Stimulated activated CD4-positive, alpha-beta T cell treated with anti-CD3 and anti-CD28 coated beads, Interleukin-12 subunit alpha, Interleukin-12 subunit beta, amount 100 ng/mL, for 4 hours (primary cell): ENCODE measurements at places on chromosomes 11 and 22.

DNA sequence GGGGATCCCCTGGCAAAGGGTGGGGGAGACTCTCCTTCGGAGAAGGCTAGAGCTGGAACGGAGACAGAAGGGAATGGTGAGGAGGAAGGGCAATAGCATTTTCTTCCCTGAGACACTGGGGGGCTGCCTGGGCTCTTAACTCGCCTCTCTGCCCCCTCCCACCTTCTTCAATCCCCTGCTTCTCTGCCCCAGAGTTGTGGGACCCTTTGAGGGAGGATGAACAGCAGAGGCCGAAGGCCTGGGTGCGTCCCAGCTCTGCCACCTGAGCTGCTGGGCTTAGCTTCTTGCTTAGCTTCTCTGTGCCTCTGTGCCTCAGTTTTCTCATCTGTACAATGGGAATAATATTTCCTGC is 72.4 kb downstream of the RTL6 start:
- DNase-seq, result no peak

DNA sequence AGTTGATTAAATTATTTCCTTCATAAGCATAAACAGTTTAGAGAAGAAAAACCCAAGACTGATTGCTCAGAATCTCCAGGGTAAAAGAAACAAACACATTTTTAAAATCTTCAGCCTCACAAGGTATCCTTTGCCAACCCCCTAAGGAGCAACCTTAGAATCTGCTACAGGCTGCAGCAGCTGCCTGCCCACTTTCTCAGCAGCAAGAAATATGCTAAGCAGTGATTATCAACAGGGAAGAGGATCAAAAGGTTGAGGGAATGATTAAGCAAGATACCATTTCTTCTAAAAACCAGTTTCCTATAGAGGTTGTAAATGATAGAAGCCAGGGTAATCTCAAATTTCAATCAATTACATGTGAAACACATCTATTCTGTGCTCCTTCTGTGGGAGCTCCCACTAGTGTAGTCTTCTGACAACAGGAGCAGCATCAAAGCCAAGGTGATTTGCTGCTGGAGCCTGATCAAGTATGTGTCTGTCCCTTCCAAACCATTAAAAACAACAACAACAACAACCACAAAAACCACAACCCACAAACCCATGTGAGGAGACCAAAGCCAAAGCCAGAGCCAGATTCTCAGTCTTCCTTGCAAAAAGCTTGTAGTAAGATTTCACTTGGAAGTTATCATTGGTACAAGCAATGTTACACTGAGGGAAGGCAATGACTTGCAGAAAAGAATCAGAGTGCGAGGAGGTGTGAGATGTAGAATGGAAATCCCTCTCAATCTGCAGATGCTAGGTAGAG is 761.2 kb downstream of the DLG2 start:
- no peak for DNase-seq

DNA sequence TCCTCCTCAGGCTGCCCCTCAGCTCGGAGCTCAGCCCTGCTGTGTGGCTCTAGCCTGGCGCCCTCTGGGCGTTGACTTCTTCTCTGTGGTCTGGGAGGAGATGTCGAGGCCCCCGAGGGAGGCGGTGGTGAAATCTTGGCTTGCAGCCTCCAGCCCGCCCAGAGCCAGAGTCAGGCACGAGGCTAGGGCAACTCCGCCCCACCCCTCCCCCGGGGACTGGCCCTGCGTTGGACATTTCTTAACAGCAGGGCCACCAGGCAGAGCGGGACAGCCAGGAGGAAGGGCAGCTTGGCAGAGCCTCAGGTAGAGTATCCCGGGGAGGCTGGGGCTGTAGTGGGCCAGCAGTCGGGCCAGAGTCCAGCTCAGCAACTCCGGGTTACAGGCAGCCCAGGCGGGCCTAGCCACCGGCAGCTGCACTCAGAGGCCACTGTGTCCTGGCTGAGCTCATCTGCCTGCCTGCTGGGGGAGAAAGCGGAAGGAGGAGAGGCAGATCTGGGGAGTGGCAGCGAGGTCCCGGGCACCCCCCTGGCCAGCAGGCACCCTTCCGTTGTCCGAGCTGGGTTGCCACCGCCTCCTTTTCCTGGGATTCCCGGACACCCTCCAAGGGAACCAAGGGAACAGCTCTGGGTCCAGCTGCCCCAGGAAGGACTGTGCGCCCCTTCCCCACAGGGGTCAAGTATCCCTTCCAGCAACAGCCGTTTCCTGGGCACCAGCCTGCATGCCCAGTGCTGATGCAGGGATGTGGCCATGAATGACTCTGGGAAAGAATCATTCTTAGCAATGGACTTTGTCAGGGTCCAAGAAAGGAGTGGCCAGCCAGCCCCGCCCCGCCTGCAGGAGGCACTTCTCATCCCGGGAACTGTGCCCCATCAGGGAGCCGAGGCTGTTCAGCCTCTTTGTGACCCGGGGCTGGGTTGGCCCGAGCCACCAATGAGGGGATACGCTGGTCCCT is at the start of gene ALDH3B1:
TSS of gene ALDH3B1 (plus strand) at position 238 of the 952 bp plus-strand sequence. CDS start 4,971 bp downstream, outside the sequence.
- no peak for DNase-seq

GRCh38 chr22:37806409-37807333 is 1.1 kb upstream of the GCAT start:
- no peak for DNase-seq

DNA sequence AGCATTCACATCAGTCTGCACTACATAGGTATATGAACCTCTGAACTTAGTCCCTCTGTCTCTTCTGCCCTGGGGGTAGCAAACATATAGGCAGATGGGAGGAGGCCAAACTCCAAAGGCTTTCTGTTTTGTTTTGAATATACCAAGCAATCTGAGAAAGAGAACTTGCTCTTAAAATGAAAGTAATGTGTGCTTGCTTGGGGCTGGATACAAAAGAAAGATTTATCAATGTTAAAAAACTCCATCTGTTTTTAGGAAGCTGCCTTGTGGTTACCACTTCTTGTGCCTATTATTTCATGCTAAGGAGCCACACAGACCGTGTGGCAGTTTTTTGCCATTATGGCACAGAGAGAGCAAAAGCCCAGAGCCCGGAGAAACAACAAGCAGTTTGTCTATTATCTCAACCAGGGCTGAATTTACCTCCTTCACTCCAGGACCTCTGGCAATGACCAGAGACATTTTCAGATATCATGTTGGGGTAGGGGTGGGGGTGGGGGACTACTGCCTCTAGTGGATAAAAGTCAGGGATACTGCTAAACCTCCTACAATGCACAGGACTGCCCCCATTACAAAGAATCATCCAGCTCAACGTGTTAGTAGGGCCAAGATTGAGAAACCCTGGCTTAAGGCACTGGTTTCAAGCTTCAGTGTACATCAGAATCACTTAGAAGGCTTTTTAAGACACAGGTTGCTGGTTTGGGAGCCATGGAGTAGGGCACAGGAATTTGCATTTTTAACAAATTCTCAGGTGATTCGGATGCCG is 124.2 kb downstream of the APIP start:
- DNase-seq, result no peak

DNA sequence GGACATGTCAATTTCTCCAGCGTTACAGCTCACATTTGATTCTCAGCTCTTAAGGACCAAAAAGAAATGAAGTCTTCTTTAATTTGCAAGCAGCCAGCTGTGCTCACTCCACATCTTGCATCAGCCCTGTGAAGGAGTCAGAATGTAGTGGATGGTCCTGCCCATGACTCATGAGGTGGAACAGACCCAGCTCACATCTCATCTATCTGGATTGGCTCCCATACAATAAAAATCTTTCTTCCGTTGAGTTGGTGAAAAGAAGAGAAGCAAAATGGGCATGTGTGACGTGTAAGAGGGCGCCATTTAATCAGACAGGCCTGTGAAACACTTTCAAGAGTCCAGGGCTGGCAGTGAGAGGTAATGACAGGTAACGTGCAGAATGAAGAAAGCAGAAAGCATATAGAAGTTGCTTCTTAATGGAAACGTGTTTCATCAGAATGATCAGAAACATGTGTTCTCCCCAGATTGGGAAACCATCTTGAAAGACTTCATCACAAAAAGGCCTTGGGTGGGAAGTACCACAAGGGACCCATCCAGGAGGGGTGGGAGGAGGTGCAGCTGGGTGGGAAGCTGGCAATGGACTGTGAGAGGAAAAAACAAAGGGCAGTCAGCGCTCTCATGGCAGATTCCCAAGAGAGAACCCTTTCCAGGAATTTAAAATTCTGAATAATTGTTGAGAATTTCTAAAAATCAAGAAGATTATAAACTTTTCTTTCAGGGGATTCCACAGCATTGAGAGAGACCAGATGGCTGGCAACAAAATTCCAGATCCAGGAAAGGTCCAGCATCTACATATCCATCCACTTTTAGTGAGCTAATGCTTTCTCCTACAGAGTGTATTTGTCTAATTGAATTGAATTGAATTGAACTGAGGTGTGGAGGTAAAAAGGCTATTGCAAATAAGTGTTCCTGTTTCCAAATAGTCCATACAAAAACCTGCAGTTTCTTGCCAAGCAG is 57.0 kb downstream of the ETS1 start:
- DNase-seq, result no peak

DNA sequence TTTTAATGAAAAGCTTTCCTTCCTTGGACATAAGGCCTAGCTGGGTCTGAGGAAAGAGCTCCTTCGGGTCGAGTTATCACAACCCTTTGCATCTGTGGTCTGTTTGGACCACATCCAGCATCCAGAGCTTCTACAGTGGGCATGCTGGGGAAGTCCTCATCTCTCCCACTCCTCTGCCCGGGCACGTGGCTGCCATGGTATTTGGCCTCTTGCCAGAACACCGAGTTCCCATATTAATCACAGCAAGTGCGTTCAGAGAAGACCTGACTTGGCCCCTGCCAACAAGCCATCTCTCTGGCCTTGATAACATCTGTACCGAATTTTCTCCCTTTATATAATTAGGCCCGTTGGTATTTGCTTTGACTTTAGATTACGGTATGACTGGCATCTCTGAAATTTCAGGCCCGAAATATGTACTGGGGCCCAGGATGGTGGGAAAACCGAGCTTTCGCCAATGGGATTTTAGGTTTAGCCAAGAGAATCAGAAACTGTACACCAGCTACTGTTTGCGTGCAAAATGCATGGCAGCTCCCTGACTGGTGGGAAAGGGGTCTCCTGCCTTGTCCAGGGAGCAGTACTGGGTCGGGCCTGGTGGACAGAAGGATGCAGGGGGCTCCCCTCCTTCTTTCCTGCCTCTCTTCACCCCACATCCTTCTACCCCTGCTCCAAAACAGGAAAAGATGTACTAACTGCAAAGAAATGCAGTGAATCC is 90.0 kb downstream of the MICAL2 start:
- no peak for DNase-seq

DNA sequence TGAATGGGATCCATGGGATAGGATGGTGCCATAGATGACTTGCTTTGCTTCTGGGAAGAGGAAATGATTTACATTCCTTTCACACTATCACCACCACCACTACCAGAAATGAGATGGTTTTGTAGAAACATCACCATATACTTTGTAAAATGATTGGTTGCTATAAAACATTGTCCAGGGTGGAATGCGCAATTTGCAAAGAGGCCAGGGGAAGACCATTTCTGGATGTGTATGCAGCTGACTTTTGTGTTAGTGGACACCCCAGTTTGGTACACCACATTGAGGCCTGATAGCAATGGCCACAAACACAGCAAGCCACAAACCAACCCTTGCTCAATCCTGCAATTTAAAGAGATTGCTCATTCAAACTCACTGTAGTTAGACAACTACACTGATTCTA is 56.7 kb upstream of the RCN1 start:
- DNase-seq, result no peak

DNA sequence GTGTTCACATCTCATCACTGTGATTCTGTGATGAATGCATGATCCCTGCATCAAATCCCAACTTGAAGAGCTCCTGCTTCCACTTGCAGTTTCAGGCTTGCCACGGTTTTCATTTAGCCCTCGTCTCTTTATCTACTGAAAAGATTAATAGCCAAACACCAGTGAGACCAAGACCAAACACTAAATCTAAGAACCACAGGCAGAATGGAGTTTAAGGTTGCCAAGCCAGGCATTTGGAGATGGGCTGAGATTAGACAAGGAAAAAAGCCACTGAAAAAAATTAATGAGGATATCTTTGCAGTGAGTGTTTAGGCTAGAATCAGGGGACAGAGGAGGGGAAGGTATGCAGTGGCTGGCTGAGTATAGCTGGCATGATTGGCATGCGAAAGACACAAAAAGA is 227.2 kb upstream of the BLID start:
- no peak for DNase-seq
